Stimulated activated CD4-positive, alpha-beta T cell treated with anti-CD3 and anti-CD28 coated beads, Interleukin-1b, Interleukin-23, amount 100 ng/mL, for 1 hour (primary cell): ENCODE measurements at places on chromosomes 12 and 14.
A peak's percentile ranks its signal among the peaks of the same experiment; 100 is the strongest.

GRCh38 chr14:67941456-67942018 is 122.0 kb downstream of the RAD51B start:
- DNase-seq = no peak

GRCh38 chr14:69554500-69554899 is 20.2 kb downstream of the CCDC177 start:
- DNase-seq = no peak

GRCh38 chr12:128468926-128469325 is 202.0 kb downstream of the TMEM132C start:
- DNase-seq = no peak

DNA sequence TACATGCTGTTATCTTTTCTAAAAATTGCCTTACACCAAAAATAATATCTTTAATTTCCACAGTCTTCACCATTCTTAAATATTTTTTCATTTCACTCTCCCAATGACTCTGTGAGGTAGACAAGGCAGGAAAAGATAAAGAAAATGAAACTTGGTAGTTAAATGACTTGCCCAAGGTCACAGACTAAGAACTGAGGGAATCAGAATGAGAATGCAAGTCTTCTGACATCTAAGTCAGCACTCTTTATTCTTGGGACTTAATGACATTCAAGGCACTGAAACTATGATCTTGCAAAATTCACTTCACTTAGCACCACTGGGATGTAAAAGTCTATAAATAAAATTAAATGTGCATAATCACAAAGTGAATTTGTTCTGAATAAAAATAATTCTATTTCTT is 104.5 kb downstream of the SLC2A13 start:
- DNase-seq = no peak

- no peak for DNase-seq
Observed at GRCh38 chr12:53252349-53252916, 15.7 kb upstream of the ESPL1 start.

DNA sequence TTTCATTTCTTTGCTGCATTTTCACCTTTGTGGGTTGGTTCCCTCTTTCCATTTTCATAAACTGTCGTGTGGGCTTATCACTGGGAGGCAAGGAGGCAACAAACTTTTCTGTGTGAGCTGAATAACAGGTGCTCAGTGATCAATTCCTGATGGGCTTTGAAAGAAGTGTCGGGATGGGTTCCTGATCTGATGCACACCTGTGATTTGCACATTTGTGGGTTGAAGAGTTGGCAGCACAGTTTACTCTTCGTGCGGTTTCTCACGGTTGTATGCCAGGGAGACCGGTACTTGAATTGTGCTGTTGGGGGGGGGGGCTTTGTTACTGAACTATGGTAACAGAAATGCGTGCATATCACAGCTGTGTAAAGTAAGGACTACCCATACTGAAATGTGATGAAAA is 16.0 kb upstream of the ASPG start:
- DNase-seq = no peak

DNA sequence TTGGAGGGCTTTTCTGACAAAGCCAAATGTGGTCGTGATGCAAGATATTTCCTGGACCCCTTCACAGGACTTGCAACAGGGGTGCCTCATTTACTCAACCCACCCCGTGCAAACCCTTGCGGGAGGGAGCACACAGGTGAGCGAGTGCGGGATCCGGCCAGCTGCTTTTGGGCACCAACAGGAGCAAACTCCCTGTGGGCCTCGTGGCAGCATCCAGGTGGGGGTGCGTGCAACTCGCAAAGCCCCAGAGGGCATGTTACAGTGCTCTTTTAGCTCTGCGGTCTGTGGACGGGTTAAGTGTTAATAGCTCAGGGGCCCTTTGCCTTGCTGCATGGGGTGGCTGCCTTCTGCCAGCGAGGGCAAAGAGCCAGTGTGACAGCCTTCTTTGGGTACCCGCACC is 707.6 kb upstream of the MDGA2 start:
- DNase-seq = no peak

GRCh38 chr14:47300796-47301195 is 374.6 kb downstream of the MDGA2 start:
- no peak for DNase-seq

GRCh38 chr12:116443821-116444589 is 115.2 kb upstream of the MAP1LC3B2 start:
- peak; percentile 1 for DNase-seq

GRCh38 chr14:55699131-55700057 is 119.4 kb downstream of the KTN1 start:
- no peak for DNase-seq

GRCh38 chr12:81492131-81492720 is 266.9 kb downstream of the PPFIA2 start:
- DNase-seq = no peak

- no peak for DNase-seq
Observed at GRCh38 chr12:118164798-118165486, 29.0 kb downstream of the PEBP1 start.

GRCh38 chr12:50221228-50222008 is 54.2 kb upstream of the CERS5 start:
- no peak for DNase-seq

- no peak for DNase-seq
Observed at GRCh38 chr12:121943926-121944325, 25.5 kb downstream of the CFAP251 start.

DNA sequence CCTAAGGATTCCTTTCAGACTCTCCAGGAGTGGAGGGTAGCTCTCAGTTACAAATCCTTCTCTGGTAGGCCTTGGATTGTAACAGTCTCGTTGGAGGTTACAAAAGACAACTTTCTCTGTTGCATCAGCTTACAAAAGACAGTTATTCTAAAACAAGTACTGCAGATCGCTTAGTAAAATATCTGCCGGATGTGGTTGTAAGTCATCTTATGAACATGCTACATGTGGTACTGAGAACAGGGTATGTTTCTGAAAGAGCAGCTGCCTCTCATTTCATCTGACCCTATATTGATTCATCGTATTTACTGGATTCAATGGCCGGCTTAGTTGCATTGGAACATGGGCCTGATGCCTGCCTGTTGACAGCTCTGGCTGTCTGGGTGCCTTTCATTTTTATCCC is 157.4 kb downstream of the PTCSC3 start:
- DNase-seq = no peak

GRCh38 chr12:65529771-65530435 is 251.4 kb downstream of the MSRB3 start:
- DNase-seq = no peak

DNA sequence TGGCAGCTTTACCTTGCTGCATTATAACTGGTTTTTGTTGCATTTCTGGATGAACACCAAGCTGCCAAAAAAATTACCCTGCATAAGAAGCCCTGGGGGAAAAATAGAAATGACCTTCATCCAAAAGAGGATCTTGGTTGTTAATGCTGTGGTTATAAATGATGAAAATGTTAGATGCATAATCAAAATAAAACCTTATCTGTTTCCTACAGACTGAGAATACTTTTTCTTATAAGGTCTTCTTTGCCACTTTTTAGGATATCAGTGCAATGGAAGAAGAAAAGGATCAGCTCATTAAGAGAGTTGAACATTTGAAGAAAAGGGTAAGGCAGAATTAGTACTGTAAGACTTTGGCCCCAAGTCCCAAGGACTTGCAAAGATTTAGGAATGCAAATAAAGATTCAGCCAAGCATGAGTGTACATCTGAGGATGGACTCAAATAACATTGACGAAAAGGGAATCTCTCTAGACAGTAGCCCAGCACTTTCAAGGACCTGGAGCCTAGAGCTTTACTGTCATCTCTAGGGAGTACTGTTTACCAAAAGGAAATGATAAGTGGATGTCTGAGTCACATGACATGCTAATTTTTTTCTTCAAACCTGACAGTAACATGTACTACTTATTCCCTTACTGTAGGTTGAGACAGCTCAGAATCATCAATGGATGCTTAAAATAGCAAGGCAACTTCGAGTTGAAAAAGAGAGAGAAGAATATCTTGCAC is 10.7 kb downstream of the IFT81 start:
- no peak for DNase-seq

- no peak for DNase-seq
Observed at GRCh38 chr14:37585971-37586796, 8.9 kb downstream of the FOXA1 start.

GRCh38 chr12:128970110-128970509 is 116.8 kb downstream of the GLT1D1 start:
- no peak for DNase-seq

GRCh38 chr12:118751355-118751754 is 230.0 kb upstream of the SRRM4 start:
- no peak for DNase-seq

- DNase-seq = no peak
Observed at GRCh38 chr12:31346267-31346666, 20.3 kb upstream of the SINHCAF start.

DNA sequence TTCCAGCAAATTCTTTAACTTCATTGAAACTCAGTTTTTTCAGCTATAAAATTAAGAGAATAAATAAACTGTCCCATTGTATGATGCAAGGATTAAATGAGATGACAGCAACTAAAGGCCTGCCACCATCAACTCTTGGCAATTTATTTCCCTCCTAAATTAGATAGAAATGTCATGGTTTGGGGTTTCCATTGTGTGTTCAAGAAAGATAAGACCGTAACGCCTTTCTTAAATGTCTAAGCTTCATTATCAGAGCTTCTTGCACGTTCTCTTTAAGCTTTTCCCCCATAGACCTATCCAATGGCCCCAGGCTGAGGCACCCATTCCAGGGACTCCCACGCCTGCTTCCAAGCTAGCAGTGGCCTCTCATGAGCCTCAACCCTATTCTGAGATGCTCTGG is 281.9 kb downstream of the CACNA1C start:
- no peak for DNase-seq

GRCh38 chr12:1050059-1050707 is 59.2 kb downstream of the ERC1 start:
- DNase-seq = no peak

DNA sequence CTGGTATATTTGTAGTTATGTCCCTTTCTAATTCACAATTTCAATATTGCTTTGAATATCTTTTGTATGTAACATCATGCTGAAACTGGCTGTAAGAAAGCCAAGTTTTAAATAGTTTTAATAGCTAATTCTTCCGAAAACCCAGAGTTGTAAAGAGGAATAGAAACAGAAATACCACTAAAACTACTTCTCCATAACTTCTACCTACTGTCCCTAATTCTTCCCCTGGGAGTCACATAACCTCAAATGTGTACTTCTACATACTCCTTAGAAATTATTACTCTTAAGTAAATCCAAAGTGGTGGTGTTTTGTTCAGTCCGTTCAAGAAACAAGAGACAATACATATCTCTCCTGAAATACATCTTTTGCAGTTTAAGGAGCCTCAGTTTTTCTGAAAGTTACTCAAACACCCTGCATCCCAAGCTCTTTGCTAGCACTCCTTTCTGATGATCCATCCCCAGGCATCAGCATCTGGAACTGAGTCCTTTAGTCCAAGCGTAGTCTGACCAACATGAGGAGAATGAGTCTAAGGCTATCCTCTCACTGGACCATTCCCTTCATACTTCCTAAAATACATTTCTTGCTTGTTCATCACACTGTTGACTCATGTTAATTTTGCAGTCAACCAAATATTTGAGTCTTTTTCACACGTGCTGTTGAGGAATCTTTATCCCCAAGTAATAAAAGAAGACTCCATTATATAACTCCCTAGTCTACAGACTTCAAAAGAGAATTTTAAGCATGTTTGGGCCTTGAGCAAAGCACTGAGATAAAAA is 214.3 kb upstream of the NUDT4 start:
- DNase-seq = no peak

DNA sequence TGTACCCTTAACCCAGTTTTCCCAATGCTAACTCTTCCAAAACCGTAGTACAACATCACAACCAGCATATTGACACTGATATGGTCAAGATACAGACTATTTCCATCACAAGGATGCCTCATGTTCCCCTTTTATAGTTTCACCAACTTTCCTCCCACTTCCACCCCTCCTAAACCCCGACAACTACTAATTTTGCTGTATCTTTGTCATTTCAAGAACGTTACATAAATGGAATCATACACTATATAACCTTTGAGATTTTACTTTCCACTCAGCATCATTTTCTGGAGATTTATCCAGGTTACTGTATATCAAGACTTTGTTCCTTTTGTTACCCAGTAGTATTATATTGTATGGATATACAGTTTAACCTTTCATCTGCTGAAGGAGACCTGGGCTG is 88.9 kb downstream of the MED13L start:
- DNase-seq = no peak

DNA sequence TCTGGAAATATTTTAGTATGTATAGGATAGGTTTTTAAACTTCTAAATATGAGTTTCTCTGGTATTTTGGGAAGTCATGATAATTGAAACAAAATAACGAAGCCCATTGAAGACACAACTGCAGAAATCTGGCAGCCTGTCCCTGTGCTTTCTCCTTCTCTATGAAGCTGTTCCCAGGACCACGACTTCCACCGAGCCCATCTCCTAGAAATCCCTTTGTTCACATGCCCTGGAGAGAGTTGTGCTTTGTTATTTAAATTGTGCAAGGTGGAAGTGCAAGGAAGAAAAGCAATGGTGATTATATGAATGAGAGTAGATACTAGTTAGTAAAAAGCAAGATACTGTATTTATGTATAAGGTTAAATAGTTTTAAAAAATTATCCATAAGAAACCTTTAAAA is 32.2 kb downstream of the STK38L start:
- no peak for DNase-seq

GRCh38 chr14:87018294-87018693 is 974.7 kb downstream of the GALC start:
- no peak for DNase-seq

DNA sequence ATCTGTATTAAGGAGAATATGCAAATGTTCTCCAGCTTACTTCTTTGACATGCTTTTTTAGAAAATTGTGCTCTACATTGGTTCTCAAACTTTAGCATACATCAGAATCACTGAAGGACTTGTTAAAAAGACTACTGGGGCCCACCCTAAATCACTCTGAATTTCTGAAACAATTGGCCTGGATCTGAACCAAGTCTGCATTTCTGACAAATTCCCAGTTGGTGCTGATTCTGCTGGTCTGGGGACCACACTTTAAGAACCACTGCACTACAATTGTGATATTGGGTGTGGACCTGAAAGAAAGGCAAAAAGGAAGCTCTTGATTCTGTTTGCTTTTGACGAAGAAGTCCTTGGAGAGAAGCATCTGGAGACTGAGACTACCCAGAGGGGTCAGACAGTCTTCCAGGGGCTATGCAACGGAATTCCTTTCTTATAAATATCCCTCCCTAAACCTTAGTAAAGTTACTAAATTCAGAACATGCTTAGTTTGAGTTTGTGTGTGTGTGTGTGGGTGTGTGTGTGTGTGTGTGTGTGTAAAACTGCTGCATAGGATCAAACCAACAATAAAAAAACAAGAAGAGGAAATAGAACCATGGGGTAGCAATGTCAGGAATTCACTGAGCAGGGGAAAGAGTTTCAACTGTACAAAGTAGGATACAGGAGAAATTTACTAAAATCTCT is 36.8 kb downstream of the EAPP start:
- no peak for DNase-seq

- DNase-seq = peak; percentile 72
Observed at GRCh38 chr14:51846631-51847488, 13.6 kb upstream of the GNG2 start.

GRCh38 chr14:71716041-71716772 is 216.0 kb upstream of the RGS6 start:
- DNase-seq = no peak

- no peak for DNase-seq
Observed at GRCh38 chr14:92176476-92176875, 54.7 kb downstream of the CPSF2 start.

GRCh38 chr14:39370415-39370814 is 61.8 kb downstream of the FBXO33 start:
- no peak for DNase-seq

GRCh38 chr14:24117179-24117578 is 2.4 kb upstream of the NRL start:
- no peak for DNase-seq
